NCI-H1105 (cell line): ENCODE measurements at places on chromosomes 7 and 10.
A peak's percentile ranks its signal among the peaks of the same experiment; 100 is the strongest.

GRCh38 chr10:102119417-102120141 is 589 bp downstream of the LDB1 start:
- no peak for DNase-seq

GRCh38 chr7:94710256-94710655 is 54.3 kb upstream of the SGCE start:
- no peak for DNase-seq

- no peak for DNase-seq
Measured at GRCh38 chr7:118872568-118872967, 648.1 kb downstream of the ANKRD7 start.

DNA sequence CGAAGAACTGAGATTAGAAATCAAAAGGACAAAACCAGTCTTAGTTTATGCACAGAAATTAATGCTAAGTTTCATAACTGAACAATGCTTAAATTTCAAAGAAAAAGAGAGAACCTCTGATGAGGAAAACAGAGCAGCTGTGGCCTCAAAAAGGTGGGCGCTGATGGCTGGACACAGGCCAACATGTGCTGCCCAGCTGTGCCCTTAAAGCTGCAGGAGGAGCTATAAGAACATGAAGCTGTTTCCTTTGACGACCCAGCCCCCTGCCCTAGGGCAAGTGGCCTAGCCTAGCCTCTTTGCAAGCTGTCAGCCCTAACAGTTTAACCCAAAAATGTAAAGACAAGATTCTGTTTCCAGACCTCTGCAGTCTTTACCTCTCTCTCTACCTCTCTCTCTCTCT is 107.7 kb downstream of the GRID1 start:
- no peak for DNase-seq

GRCh38 chr10:120583424-120584108 is 126.5 kb downstream of the PLPP4 start:
- DNase-seq = no peak

GRCh38 chr10:62578301-62578700 is 204.1 kb downstream of the ZNF365 start:
- no peak for DNase-seq

DNA sequence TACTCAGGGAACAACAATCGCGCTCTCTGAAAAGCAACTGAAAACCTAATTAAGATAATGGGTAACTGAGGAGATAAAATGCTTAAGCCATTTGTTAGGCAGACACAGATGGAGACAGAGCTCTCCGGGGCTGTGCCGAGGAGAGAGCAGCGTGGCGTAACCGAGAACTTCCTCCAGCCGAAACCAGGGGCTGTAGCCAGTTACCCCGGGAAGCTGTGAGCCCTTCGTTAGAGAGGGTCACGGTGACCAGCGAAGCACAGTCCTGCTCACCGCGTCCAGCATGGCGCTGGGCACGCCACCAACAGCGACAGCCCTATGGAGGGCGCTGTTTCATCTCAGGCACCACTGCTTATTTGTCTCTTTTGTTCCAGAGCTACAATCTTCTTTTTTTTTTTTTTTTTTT is 16.1 kb downstream of the PAPOLB start:
- DNase-seq = no peak

- no peak for DNase-seq
Measured at GRCh38 chr7:43674559-43675436, 54.5 kb downstream of the COA1 start.

DNA sequence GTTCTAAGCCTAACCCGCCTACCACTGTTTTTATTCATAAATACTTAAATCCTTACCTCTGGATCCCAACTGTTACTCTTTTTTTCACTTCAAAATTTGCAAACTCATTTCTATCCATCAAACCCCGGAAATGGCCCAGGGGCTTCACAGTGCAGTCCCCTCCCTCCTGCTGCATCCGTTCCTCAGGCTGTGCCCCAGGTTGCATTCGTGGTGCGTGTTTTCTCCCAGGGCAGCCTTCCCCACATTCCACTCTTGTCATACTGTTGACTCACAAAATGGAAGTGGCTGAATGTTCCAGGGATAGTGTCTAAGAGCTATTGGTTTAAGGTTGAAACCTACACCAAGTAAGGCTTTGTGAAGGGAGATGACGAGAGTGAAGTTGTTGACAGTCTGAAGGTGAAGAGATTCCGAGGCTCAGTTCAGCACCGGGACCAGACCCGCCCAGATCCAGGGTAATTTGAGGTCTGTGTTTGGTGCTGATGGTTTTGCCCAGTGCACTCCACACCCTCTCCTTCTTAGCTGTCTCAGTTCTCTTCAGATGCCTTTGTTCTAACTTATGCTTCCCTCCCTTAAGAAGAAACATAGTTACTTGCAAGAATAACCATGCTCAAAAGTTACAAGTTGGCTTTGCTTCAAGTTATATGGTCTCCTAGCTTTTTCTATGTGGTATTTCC is 7.7 kb downstream of the INSIG1 start:
- no peak for DNase-seq

DNA sequence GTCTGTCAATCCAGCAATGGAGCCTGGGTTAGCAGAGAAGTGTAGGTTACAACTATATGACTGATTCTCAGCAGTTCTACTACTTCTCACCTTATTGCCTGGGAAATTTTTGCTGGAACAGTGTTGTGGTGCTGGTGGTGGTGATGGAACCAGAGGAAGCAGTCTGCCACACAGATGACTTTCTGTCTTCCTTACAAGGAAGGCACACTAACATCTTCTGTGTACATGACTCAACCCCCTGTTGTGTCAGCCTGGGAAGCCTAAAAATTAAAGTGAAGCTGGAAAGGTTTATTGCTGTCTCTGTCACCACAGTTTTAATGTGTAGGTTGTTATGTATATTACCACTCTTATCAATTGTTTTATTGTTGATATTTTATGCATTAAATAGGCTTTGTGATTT is 40.3 kb downstream of the ANKRD7 start:
- no peak for DNase-seq

GRCh38 chr7:15104411-15105092 is 202.0 kb upstream of the DGKB start:
- DNase-seq = peak; percentile 69

GRCh38 chr10:104676874-104677273 is 35.8 kb downstream of the SORCS3 start:
- no peak for DNase-seq
